Fibroblast of skin of abdomen (primary cell): ENCODE measurements at places on chromosomes 2 and 18.

DNA sequence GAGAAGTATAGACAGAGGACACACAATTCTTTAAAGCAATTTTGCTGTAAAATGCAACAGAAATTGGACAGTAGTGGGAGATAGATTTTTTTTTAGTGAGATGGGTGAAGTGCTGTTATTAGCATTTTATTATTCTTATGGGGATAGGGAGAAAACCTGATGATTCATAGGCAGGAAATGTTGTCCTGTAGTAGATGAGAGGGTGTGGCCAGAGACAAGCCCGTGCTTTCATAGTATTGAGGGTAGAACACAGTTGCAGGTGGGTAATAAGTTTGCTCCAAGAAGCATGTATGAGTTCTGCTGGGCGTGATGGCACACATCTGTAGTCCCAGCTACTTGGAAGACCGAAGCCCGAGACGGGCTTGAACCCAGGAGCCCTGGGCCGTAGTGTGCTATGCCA lies 128.3 kb upstream of the ARHGAP28 start:
- no peak for DNase-seq

- DNase-seq: no peak
Observed at GRCh38 chr2:31785876-31786275, 205.1 kb upstream of the SRD5A2 start.

DNA sequence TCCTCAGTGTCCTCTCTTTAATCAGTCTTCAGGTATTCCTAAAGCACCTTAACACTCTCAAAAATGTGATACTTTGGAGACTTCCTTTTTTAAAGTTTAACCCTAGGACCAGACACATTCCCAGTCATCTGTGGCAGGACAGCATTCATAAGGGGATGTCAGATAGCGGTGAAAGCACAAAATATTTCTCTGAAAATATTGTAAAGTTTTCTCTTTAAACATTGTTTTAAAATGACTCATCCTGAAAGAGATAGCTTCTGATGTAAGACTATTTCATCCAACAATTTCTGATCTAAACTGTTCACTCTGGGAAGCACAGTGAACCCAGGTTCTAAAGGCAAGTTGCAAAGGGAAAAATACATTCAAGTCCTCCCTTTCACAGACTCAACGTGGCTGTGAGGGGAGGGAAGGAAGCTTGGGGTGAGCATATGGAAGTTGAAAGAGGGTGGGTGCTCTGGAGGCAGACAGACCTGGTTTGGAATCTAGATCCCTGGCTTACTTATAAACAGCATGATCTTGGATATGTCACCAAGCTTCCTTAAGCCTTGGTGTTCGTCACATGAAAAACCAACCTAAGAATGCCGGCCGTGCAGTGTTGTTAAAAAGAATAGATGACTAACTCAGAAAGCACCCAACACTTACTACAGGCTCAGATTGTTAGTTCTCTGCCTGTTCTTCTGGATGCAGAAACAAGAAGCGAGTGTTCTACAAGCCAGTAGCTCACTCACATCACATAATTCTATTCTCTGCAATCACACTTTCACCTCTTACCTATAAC lies 12.1 kb downstream of the GALNT14 start:
- peak; percentile 13 for DNase-seq

DNA sequence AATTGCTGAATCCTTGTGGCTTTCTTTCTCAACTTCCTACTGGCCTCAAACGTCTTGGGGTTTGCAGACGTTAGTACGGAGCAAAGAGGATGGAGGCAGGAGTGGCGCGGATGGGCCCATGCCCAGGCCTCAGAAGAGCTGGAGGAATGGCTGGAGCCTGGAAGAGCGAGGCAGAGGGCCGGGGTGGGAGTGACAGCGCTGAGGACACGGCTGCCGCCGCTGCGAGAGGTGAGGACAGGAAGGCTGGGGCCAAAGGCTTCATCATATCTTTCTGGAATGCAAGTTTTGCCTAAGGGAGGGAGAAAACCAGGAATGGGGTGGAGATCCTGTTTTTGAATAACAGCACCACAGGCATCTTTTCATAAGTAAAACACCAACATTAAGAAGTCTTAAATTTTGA lies 178.5 kb upstream of the SESTD1 start:
- DNase-seq: no peak

- no peak for DNase-seq
Observed at GRCh38 chr2:128179461-128179755, 88.4 kb downstream of the UGGT1 start.

GRCh38 chr2:159553727-159554126 lies 62.6 kb downstream of the BAZ2B start:
- no peak for DNase-seq

- DNase-seq: peak; percentile 74
Observed at GRCh38 chr2:176490061-176490861, 221.0 kb downstream of the MTX2 start.

DNA sequence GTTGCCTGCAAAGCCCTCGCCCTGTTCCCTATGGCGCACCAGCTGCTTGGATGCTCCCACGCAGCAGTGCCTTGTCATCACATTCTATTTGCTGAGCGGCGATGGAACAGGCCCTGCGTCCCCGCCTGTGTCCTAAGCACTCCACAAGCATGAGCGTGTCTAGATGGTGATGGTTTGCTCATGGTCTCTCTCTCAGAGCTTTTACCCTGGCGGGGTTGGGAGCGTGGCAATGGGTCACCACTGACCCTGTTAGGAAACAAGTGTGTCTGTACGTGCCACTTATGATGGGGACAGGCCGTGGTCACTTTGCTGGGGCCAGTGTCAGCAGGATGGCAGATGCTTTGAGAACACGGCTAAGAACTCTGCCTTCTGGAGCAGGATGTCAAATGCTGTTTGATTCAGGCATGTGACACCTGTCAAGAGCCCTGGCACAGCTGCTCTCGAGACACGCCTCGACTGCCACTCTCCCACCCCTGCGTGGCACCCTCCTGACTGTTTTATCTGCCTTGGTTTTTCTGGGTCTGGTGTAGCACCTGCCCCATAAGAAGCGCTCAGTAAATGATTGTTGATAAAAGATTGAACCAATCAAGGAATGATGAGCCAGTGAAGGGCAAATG lies 44.2 kb downstream of the RRM2 start:
- no peak for DNase-seq

GRCh38 chr18:77127769-77128671 lies 4.6 kb downstream of the MBP start:
- peak; percentile 95 for DNase-seq

- DNase-seq: peak; percentile 83
Observed at GRCh38 chr2:217901835-217902378, 100.9 kb downstream of the TNS1 start.

- peak; percentile 72 for DNase-seq
Observed at GRCh38 chr2:11697103-11697871, 27.3 kb upstream of the NTSR2 start.

GRCh38 chr2:112465382-112465781 lies 16.6 kb upstream of the TTL start:
- no peak for DNase-seq

GRCh38 chr2:110827511-110827910 lies 95.1 kb downstream of the ACOXL start:
- no peak for DNase-seq

DNA sequence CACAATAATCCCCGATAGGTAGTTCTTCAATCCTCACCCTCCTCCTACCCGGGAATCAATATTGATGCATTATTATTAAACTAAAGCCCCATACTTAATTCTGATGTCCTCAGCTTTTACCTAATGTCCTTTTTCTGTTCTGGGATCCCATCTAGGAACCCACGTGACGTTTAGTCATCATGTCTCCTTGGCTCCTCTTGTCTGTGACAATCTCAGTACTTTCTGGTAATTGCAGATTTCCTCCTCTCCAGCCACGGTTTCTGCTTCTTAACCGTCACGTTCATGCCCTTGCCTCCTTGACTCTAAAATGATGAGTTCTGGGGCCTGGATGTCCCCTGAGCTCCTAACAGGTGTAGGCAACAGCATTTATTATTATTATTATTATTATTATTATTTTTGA lies 2.9 kb upstream of the DGKD start:
- no peak for DNase-seq

DNA sequence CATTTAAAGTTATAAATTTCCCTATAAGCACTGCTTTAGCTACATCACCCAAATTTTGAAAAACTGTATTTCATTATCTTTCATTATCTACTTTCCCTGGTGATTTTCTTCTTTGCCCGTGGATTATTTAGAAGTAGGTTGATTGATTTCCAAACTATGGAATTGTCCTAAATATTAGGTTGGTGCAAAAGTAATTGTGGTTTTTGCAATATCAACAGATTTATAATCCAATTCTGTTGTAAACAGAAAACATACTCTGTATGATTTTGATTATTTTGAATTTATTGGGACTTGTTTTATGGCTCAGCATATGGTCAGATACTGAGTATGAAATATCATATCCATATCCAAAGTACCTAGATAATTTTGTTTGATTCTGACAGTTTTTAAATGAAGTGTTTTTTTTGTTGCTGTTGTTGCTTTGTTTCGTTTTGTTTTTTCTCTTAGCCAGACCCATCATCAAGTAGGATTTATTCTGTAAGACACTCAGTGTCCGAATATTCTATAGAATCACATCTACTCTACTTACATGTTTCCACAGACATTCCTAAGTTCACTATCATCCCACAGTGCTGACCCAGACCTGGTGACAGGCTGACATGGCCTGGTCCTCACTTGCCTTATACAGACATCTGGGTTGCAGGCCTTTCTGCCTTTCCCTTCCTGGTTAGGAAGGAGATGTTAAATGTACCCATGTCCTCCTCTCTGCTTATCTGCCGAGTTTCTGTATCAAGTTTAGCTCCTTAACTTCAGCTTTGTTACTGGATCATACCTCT lies 2.1 kb upstream of the TRABD2A start:
- DNase-seq: peak; percentile 72

DNA sequence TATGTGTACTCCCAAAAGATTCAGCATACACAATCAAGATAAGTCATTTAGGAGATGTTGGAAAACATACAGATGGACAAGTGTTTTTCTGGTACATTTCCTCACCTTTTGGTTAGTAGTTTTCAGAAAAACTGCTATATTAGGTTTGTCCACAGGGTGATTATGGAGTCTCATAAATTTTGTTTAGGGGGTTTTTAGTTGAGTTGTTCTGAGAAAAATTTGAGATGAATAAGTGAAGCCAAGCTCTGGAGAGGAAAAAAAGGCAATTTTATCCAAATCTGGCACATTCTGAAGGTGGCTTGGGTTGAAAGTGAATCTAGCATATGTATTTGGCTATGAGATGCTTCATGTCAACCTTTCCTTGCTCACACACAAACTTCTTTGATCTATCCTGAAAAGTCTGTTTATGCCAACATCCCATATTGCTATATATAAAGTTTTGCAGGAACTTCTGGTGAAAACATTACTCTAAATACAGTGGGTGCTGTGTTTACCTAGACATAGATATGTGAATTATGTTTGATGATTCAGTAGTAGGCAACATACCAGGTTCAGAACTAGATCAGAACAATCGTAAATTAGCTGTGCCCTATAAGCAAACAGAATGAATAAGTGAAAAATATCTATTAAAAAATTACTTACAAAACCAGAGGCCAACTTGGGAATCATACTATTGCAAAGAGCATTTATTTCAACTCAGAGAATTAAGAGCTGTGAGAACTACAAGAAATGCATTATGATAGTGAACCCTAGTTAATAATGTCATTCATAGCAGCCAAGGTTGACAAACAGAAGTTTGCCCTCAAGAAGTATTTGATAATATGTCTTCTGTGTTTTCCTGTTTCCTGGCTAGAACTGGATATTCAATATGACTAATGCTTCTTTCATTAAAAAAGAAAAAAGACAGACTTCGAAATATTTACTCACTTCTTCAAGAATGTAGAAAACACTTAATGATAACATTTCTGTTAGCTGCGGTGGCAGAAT lies 552.0 kb downstream of the IRS1 start:
- no peak for DNase-seq

DNA sequence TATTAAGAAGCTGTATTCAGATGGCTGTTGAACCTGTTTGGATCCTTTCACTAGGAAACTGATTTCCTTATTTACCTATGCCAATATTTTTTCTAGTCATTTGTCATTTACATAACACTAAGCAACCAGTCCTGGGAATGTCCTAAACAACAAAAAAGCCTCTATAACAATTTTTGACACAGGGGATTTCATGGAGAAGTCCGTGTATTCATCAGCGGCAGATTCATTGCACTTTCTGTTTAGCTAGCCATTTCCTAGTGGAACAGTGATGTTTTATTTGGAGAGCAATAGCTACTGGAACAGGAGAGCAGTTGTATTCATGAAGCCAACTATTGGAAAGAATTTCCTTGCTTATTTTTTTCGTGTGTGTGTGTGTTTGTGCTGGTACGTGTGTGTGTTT lies 604.3 kb upstream of the POU3F3 start:
- DNase-seq: no peak

- no peak for DNase-seq
Observed at GRCh38 chr18:56738184-56738583, 87.0 kb downstream of the WDR7 start.

DNA sequence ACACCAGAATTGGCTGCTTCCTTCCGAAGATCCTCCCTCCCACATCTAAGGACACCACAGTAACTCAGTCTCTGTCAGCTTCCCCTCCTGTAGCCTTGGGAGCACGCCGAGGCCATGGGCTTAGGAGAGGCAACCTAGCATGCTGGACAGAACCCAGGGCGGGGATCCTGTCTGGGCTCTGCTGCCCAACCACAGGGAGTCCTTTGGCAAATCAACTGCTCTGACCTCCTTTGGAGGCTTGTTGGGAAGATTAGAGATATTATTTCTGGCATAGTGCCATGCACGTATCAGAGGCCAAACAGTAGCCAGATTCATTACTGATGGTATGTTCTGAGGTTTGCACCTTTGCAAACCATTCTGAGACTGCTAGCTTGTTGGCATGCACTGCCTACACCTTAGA lies 262.7 kb upstream of the EPAS1 start:
- no peak for DNase-seq

GRCh38 chr2:45470531-45470930 lies 140.5 kb downstream of the SRBD1 start:
- no peak for DNase-seq

DNA sequence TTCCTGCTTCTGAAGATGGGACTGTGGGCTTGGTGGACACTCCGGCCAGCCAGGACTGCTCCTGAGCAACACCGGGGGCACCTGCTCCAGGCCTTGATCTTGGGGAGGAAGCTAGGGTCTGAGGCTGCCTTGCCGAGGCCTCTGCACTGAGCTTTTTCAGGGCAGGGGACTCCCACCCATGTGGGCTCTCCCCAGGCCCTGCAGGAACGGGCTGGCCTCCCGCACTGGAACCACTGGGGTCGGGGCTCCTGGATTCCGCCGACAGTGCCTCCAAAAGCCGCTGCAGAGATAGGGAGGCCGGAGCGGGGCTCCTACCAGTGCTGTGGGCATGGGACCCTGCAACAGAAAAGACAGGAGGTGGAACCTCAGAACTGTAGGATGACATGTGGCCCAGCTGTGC lies 7.6 kb upstream of the ADRA2B start:
- no peak for DNase-seq

DNA sequence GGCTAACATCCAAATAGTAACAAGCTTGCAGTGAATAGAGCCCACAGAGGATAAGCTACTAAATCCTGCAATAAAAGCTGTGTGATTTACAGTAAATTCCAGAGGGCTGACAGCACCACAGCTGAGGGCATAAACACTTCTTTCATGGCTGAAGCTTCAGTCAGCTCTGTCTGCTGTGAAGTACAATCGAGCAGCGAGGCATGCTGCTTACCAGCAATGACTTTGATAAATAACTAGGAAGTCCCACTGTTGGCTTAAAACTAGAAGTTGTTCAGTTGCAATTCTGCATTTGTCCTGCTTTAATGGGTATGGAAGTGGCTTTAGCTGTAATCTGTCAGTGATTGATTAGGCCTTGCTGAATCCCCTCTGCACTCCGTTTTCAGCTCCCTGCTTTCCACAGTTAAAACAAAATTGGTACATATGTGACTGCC lies 65.2 kb upstream of the FIGN start:
- peak; percentile 83 for DNase-seq
